ENCODE measurements at places on chromosomes 1 and 21.

DNA sequence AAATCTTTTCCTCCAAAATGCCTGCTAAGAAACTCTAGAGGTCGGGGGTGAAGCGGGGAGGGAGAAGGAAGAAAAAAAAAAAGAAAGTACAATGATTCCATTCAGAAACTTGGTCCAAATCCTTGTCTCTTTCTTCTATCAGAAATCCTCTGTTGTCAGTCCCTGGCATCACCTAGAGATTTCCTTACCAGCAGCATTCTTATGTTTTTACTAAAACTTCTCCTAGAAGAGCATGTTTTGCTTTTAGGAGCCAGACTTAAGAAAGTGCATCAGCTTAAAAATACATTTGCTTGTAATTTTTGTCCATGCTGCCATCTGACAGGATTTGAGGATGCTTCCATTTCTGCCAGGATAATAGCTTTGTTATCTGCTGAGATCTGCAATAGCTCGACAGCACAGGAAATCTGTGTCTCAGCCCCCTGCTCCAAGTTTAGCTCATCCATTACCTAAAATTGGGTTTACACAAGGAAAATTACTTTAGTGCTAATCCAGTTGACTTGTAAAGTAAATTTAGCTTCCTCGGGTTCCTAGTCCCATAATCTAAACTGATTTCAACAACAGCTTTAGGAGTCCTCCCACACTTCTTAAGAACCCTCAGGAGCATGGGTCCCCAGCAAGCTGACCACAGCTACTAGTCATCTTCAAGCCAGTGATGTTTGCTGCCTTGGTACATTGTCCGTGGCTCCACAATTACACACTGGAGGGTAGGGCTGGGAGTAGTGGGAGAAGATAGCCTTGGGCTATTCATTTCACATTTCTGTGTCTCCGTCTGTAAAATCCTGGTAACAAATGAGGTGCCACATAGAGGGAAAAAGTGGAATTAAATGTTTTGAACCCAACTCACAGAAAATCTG is 92.3 kb upstream of the UBE2U start:
- DNase-seq: no peak

DNA sequence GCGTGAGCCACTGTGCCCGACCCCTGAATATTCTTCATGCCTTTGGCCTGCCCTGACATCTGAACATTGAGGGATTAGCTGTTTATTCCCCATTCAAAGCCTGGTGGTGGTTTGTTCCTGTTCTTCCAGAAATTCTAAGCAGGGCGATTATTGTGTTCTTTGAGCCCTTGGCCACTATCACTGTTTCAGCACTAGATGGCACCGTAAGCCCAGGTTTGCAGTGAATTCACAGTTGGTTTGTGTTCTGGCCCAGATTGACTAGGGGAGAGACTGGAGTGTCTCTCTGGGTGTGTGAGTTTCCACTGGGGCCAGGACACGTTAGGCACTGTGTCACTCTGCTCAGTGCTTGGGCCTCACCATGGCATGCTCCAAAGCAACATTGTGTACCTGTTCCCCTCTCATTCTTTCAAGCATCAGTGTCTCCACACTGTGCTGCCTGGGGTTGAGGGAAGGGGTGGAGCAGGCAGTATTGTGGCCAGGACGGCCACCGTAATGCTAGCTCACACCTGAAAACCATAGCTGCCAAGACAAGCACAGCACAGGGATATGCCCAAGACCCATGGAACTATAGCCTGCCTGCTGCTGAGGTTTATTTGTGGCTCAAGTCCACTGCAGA is 52.7 kb downstream of the PKN2 start:
- DNase-seq: no peak

DNA sequence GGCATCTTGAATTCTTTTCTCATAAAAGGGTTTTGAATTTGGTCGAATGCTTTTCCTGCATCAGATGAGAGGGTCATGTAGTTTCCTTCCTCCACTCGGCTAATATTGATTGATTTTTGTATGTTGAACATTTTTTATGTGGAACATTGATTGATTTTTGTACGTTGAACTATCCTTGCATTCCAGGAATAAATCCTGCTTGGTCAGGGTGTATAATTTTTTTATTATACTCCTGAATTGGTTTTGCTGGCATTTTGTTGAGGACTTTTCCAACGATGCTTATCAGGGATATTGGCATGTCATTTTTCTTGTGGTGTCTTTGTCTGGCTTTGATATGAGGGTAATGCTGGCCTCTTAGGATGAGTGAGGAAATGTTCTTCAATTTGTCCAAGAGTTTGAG is 8.5 kb downstream of the TMEM240 start:
- no peak for DNase-seq

GRCh38 chr1:200034761-200035396 is 7.4 kb downstream of the NR5A2 start:
- DNase-seq: no peak

GRCh38 chr1:206002871-206003801 is at the start of gene RAB7B:
TSS of gene RAB7B (minus strand) at chr1:206003395. CDS start at chr1:205994135, 9,260 bp downstream.
- no peak for DNase-seq

DNA sequence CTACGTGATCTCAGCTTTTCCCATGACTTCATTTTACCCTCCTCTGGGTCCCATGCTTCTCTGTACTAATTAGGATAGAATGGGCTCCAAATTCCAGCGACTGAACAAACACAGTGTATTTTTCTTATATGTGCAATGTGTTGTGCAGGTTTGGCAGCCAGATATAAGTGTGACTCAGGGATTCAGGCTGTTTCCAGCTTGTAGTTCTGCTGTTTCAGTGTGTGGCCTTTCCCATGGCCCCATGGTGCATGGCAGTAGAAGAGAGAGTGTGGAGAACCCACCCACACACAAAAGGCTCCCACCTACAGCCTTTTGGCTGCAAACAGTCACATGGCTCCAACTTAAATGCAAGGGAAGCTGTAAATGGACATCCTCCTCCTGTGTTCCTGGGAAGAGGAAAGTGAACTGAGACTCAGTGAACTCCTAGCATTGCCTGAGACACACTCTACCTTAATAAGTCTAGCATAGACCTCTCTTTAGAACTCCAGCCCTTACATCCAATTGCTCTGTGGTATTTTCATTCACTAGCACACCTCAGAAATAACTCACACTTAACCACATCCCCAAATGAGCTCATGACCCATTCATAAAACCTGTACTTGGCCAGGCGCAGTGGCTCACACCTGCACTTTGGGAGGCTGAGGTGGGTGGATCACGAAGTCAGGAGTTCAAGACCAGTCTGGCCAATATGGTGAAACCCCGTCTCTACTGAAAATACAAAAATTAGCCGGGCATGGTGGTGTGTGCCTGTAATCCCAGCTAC is 58.7 kb downstream of the KIAA0040 start:
- DNase-seq: no peak

DNA sequence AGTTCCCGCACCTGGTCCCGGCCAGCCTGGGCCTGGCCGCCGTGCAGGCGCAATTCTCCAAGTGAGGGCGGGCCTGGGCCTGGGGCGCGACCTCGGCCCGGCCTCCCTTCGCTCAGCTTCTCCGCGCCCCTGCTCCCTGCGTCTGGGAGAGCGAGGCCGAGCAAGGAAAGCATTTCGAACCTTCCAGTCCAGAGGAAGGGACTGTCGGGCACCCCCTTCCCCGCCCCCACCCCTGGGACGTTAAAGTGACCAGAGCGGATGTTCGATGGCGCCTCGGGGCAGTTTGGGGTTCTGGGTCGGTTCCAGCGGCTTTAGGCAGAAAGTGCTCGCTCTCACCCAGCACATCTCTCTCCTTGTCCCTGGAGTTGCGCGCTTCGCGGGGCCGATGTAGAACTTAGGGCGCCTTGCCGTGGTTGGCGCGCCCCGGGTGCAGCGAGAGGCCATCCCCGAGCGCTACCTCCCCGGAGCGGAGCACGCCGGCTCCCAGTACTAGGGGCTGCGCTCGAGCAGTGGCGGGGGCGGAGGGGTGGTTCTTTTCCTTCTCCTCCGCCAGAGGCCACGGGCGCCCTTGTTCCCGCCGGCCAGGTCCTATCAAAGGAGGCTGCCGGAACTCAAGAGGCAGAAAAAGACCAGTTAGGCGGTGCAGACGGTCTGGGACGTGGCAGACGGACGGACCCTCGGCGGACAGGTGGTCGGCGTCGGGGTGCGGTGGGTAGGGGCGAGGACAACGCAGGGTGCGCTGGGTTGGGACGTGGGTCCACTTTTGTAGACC is 1.2 kb downstream of the OLIG1 start:
- DNase-seq: no peak

DNA sequence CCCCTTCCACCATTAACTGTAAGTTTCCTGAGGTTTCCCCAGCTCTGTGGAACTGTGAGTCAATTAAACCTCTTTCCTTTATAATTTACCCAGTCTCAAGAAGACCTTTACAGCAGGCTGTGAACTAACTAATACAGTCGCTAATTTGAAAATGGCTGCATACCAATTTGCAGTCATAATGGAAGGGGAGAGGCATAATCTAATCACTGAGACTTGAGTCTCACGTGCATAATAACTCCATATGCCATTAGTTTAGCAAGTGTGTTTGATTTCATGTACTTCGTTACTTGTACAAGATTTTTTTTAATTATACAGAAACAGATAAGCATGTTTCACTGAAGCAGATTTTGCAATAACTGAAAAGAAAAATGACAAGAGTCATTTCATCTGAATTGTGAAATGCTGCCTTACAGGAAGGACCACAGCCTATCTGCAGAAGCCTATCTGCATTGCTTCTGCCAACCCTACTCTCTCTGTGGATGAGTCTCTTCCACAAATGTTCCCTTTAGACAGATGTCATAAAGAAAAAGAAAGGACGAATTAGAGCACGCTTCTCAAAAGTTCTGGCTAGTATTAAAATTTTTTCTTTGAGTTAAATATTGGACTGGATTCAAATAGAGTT is 99.1 kb downstream of the PTGER3 start:
- DNase-seq: no peak

Data from T-helper 17 cell (primary cell).